Ovary (tissue), 10 donors: ENCODE measurements at places on chromosomes 5 and 9.

DNA sequence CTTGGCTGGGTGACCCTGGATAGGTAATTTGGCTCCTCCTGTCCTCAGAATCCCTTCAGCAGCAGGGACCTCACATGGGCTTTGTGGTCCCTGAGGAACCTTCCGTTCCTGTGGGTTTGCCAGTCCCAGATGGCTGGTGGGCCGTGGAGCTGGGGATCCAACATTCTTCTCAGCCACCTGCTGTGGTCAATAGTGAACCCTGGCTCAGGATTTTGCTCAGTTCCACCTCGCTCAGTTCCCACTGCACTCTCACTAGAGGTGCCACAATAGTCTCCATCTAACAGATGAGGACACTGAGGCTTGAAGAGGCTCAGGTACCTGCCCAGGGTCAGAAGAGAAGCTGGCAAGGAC, 17.1 kb upstream of the SPOUT1 start:
- no peak for DNase-seq

- no peak for DNase-seq
Observed at GRCh38 chr9:14106699-14107098, 207.2 kb downstream of the NFIB start.

DNA sequence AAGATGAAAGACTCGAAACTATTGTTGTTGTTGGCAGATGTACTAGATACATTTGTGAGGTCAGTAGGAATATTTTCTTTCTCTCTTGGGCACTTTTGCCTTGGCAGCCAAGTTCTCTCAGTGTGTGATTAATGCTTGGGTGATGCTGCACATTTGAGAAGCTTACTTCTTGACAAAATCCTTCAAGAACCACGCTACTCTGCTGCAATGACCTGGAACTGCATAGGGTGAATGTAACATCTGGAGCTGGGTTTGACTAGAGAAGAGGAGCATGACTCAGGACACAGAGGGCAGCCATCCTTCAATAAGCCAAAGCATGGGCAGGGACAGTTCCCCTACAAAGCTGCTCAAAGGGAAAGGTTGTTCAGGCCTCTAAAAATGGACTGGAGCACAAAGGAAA, 75.5 kb upstream of the PUM3 start:
- no peak for DNase-seq

DNA sequence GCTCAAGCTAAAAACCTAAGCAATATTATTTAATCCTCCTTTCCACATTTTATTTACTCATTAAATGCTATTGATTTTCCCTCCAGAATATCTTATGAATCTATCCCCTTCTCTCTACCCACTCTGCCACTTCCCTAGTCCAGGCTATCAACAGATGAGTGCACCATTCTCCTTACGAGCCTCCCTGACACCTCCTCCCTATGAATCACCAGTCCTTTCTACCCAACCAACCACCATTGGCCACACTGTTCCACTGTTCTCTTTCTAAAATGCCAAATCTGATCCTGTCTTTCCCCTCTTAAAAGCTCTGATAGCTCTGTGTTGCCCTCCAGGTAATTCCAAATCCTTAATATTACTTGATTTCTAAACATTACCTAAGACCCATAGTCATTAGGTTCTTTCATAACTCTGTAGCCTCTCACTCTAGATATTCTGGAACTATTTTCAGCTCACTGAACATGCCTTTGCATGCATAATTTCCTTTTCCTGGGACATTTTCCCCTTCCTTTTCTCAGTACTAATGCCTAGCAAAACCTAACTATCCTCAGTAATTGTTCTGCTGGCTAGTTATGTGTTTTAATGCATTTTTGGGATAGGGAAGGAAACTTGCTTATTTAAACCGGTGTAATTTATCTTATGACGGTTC, 126.3 kb downstream of the UNC13B start:
- DNase-seq, result no peak

GRCh38 chr9:113375057-113376023, 1.4 kb downstream of the HDHD3 start:
- DNase-seq, result no peak

DNA sequence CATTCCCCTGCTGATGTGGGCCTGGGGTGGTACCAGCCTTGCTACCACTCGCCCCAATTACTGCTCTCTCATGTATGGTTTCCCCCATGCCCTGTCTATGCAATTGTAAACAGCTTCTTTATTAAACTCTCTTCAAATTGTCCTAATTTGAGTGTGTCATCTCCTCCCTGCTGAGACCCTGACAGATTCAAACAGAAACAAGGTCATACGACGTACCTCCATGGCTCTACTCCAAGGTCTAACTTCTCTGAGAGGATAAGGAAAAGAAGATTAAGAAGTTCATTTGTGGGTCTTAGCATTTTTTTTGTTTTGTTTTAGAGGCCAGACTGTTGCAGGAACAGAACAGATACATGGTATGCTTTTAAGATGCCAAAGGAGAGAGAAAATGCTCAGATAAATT, 38.0 kb downstream of the ABITRAM start:
- DNase-seq, result no peak
